ENCODE measurements at places on chromosomes 12 and 14.

- DNase-seq = peak; percentile 44
Observed at GRCh38 chr12:94458877-94459727, 565 bp downstream of the CEP83 start.

DNA sequence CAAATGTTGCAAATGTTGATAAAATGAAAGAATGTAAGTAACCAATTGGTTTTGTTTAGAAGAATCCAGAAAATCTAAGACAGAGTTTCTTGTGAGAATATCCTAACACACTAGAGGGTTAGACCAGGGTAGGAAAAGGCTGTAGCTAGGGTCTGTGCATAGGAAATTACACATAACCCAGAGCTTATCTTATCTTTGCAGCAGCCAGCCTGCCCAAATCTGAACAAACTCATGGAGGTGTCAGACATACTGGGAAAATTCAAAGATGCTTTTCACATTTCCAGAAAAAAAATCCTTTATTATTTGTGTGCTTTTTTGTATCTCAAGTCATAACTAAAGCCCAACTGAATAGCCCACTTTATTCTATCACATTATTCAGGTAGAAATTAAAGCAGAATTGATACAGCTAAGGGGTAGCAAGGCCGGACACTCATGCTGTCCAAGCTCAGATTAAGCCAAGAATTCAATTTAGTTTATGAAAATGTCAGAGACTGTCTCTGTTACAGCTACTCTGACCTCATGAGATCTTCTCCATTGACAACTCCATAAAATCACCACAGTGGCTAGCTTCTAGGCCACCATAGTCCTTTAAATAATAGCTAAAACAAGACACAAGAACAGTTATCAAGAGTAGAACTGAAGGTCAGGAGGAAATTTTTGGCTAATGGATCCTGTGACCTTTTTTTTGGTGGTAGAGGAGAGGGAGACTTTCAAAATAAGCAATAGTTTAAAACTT lies 169.6 kb upstream of the RASSF8 start:
- DNase-seq = no peak

GRCh38 chr12:4828176-4828575 lies 81.5 kb upstream of the KCNA1 start:
- DNase-seq = no peak

DNA sequence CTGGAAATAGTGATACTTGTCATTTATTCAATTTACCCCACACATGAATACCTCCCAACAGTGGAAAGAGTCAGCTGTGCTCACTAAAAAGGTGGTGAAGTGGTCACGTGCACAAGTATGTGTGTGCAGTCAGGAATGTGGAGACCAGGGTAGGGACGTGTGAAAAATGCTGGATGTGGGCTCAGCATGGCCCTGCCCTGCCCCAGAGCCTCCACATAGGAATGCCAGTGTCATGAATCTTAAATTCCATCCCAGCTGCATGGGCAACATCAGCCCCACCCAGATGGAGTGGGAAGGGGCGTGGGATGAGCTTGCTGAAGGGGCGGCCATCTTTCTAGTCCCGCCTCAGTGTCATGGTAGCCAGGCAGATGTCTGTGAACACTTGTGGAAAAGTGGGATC lies 87.7 kb downstream of the C12orf75 start:
- peak; percentile 80 for DNase-seq

GRCh38 chr12:15546102-15546701 lies 223.9 kb downstream of the PTPRO start:
- no peak for DNase-seq

- no peak for DNase-seq
Observed at GRCh38 chr12:49055092-49055491, 5.5 kb downstream of the KMT2D start.

DNA sequence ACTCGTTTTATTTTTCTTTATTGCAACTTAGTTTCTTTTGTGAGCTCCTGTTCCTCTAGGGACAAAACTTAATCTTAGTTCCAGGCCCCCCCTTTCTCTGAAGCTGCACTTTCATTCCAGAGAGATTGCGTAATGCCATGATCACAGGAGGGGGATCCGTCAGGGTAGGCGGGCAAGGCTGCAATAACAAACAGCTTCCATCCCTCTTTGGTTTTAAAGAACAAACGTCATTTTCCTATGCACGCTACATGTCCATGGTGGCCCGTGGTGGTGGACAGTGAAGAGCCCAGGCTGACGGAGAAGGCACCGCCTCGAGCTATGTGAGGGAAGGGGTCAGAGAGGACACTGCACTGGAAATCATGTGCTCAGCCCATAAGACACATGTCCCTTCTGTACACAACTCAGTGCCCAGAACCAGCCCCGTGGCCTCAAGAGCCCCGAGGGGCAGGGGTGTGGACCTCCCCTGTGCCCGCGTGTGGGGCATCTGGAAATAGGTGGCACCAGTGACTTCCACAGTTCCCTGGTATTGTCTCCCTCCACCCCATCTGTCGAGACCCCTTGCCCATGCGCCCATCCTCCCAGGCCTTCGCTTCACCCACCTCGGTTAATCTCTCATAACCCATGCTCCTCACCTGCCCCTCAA lies 161.4 kb downstream of the ADGRD1 start:
- DNase-seq = no peak

DNA sequence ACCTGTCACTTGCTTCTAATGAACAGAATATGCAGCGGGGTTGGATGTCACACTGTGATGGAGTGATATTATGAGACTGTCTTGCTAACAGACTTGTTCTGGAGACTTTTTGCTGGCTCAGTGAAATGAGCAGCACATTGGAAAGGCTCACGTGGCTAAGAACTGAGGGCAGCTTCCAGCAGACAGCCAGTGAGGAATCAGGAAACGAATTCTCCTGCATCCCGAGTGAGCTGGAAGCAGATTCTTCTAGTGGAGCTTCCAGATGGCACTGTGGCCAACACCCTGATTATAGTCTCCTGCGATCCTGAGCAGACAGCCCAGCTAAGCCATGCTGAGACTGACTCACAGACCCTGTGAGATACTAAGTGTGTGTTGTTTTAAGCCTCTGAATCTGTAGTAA lies 16.1 kb upstream of the TSPAN9 start:
- DNase-seq = peak; percentile 53

DNA sequence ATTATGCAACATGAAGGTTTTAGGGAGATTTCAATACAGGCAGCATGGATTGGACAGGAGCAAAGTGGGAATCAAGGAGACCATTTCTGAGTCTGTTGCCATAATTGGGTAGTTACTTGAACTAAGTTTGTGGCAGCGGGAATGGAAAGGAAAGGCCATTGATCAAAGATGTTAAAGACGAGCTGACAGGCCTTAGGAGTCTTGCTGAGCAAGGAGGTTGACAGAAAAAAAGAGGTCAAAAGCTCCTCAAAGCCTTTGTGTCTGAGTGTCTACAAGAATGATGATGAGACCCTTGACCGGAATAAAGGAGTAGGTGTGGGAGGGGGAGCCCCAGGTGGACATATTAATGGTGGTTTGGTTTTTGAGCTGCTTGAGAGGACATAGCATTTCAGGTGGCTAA lies 9.4 kb downstream of the PLEKHA5 start:
- no peak for DNase-seq

DNA sequence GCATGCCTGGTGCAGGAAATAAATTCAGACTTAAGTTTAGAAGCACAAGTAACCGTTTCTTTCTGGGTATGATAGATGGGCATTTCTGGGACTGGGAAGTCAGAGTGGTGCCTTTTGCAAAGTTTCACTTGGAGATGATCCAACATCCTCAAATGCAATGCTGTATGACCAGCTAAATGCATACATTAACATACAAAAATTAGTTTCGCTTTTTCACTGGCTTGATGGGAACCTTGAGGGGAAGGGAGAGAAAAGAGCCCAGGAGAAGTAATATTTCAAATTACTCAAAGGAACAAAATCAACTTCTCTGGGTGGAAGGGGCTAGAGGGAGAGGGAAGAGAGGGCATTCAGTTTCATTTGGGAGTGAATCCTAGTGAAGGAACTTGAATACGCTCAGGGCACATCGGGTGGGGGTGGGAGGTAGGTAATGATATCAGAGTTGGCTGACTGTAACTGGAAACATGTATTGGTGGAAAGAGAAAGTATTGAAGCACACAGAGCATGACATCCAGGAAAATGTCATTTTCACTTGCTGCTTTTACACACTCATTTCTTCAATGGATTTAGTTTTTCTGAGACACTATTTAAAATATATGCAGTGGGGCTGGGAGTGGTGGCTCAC lies 175.5 kb downstream of the PTPRO start:
- DNase-seq = no peak

DNA sequence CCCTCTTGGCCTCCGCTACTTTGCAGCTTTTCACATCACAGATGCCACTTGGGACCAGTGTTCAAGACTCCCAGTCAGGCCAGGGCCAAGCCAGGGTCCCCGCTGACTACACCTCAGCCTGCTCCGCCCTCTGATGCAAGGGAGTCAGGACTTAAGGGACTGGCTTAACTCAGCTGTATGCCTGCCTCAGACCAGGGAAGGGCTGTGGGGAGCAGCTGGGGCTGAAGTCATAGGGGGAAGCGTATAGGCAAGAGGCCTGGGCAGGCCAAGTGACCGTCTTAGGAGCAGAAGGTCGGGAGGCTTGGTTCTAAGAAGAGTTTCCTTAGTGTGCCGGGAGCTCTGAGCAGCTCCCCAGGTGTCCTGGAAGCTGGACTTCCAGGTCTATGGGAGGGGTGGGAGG lies 21.9 kb downstream of the KDM2B start:
- DNase-seq = no peak

- no peak for DNase-seq
Observed at GRCh38 chr12:112961074-112961473, 17.2 kb upstream of the OAS2 start.

DNA sequence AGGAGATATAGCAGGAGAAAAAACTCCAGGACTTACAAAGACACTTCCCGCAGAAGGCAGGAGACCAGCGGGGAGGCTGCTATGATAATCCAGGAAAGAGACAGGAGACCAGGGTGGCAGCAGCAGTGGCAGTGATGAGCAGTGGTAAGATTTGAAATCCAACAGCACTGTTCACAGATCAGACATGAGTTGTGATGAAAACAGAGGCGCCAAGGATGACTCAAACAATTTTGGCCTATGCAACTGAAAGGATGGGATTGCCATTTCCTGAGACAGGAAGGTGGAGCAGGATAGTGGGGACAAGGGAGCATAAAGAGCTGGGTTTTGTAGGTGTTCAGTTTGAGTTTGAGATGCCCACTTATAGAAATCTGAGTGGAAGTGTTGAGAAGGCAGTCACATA lies 108.6 kb upstream of the DYRK2 start:
- no peak for DNase-seq

GRCh38 chr12:95337146-95337545 lies 119.5 kb downstream of the VEZT start:
- peak; percentile 32 for DNase-seq

DNA sequence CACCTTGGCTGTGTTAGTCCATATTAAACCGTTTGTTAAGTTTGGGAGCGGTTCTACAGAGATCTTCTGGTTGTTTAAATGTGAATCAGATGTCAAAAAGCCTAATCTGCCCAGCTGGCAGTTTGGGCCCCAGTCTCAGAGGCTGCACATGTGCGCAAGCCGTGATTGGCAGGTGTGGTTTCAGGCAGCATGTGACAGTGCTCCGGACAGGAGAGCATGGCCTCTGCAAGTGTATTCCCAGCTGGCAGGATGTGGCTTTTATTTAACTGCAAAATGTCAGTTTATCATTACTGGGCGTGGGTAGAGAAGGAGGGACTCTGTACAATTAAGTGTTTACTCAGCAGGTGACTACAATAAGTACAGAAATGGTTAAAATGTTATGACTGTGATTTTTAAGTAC lies 77.5 kb downstream of the PELI2 start:
- peak; percentile 68 for DNase-seq

DNA sequence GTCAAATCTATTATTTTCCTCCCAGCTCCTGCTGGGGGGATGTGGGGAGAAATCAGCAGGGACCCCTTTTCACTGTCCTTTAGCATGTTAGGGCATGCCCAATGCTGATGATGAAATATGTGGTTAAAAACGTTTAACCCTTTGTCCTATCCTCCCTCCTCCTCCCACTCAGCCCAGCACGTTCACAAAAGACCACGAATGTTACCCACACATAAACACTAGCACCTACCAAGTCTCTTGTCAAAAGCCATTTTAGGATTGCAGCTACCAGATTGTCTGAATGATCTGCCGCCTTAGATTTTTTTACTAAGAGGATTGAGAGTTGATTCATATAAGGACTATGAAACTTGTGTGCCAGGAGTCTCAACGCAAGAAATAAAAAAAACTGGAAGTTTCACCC lies 70.4 kb downstream of the TBK1 start:
- peak; percentile 56 for DNase-seq

- no peak for DNase-seq
Observed at GRCh38 chr12:29843036-29843435, 59.3 kb upstream of the TMTC1 start.

DNA sequence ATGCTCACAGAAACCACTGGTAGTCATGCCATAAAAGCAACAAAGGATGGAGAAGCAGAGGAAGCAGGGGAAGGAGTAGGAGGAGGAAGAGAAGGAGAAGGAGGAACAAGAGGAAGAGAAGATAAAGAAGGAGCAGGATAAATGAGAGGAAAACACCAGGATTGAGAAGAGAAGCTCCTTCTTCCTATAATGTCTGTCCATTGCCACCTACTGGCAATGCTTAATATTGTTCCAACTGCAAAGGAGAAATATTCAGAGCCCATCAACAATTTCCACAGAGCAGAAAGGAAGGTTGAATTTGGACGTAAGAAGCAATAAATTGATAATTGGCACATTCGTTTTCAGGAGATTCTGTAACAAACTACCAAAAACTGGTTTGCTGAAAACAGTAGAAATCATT lies 898.4 kb downstream of the SLC16A7 start:
- DNase-seq = peak; percentile 57

- no peak for DNase-seq
Observed at GRCh38 chr12:27385766-27386564, 53.3 kb downstream of the BMAL2 start.

DNA sequence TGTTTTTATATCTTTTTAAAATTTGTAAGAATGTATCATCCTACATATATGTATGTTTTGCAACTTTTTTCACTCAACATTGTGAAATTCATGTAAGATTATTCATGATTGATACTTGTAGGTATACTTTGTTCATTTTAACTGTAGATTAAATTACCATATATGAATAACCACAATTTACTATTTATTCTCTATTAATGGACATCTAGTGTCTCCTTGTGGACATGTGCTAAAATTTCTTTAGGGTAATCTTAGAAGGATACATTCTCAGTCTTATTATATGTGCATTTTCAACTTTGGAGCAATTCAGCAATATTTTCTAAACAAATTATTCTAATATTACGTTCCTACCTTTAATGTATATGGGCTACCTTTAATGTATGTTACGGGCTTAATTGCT lies 192.4 kb downstream of the FUT8 start:
- DNase-seq = no peak

GRCh38 chr12:124492879-124493808 lies 74.3 kb downstream of the NCOR2 start:
- no peak for DNase-seq

GRCh38 chr14:22386924-22387775 lies 201.9 kb downstream of the DAD1 start:
- peak; percentile 70 for DNase-seq

All from iris pigment epithelial cell (primary cell).